ENCODE measurements at places on chromosomes 16 and 17. TPM values are rescaled to one million over a fixed set of nuclear protein-coding genes. Genes with fewer than 3 reads are reported as not detected.

PDIA2 gene
- total RNA-seq, result 5.4 TPM

ZSCAN10 gene
- not detected for total RNA-seq

DHODH gene
- total RNA-seq, result 52.0 TPM

SEPTIN12 gene
- not detected for total RNA-seq

SLC38A8 gene
- total RNA-seq, result not detected

CENPV gene
- total RNA-seq, result 16.9 TPM

DNA sequence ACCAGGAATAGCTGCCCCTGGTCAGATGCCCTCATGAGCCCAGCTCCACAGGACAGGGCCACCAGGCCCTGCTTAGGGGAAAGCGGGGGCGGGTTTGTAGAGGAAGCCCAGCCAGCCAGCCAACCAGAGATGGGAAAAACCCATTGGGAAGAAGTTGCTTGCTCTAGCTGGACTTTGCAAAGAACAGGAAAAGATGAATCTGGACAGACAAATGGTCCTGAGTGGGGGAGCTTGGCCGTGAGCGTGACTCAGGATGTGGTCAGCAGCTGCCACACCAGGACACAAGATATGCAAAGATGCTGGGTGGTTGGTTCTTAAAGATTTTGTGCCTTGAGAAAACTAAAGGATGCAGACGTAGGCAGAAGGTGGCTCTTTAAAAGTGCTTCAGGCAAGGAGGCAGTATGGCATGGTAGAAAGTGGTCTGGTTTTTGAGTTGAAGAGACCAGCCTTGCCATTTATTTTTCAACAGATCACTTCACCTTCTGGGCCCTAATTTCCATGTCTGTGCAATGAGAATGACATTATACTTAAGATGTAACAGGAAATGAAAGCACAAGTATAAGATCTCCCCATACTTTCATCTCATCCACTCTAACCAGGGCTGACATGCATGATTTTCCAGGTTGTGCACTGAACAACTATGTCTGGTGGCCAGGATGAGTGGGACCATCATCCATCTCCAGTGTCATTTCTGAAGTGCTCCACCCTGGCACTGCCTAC, 27.8 kb upstream of the HEATR6 start:
- no peaks in the 10 kb centered on the region for H3K4me1 ChIP-seq
- no peaks in the 10 kb centered on the region for H3K36me3 ChIP-seq
- H3K4me3 ChIP-seq, result no peak overlapping the region

- no peaks in the 10 kb centered on the region for H3K36me3 ChIP-seq
- H3K27me3 ChIP-seq, result no peaks in the 10 kb centered on the region
- DNase-seq, result no peak
- H3K4me3 ChIP-seq, result no peak overlapping the region
- H3K27ac ChIP-seq, result no peak overlapping the region
Measured at GRCh38 chr16:35523991-35524390, 2064.6 kb downstream of the TP53TG3F start.

DNA sequence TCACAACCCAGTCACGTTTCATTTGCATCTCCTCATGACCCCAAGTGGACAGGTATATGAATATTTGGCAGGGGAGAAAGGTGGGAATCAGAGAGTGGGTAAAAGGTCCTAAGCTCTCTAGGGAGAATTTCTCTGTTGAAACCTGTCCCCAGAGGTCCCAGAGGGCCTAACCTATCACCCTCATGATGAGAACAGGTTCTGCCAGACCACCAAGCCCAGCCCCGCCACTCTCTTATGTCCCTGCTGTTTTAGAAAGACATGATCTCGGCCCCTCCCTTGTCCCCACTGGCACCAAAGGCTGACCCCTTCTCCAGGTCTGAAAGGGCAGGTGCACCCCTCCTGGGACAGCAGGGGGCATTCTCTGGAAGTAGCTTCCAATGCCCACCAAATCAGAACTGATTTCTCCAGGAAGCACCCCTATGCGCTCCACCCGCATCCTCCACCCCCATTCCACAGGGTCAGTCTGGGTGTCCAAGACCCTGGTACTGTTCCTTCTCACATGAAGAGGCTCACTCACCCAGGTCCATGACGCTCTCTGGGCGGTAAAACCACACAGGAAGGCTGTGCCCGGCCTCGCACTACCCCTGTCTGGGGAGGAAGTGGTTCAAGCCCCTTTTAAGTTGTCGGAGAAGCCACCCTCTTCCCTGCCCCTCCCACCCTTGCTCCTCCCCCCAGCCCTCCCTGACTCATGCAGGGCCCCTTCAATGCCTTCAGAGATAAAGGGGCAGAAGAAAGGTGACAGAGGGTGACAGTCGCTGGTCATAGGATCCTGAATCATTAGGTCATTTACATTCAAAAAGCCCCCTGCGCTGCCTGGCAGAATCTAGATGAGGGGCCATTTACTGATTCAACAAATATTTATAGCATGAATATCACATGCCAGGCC, at the start of gene CCR7:
CCR7 (minus strand) TSS at position 590 of the 886 bp plus-strand sequence; CDS start at position 527, 63 bp downstream.
- no peak for DNase-seq
- peaks cover 7% of the 10 kb centered on the region for H3K4me1 ChIP-seq
- H3K27ac ChIP-seq, result no peak within 1 kb of the TSS
- no peaks in the 10 kb centered on the region for H3K27me3 ChIP-seq
- H3K4me3 ChIP-seq, result no peak within 1 kb of the TSS

- peak overlapping the region; percentile 77 for H3K4me3 ChIP-seq
- H3K4me1 ChIP-seq, result no peaks in the 10 kb centered on the region
- peak overlapping the region; percentile 93 for H3K27ac ChIP-seq
- DNase-seq, result no peak
- H3K27me3 ChIP-seq, result no peaks in the 10 kb centered on the region
Measured at GRCh38 chr16:49854188-49854795, 1.6 kb downstream of the ZNF423 start.

DNA sequence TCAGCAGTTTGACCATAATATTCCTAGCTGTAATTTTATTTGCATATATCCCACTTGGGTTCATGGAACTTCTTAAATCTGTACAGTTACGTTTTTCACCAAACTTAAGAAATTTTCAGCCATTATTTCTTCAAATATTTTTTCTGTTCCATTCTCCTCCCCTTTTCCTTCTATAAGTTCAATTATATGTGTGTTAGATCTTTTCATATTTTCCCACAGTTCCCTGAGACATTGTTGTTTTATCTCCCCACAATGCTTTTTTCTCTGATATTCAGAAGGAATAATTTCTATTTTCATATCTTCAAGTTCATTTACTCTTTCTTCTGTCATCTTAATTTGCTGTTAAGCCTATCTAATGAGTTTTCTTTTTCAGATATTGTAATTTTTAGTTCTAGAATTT, 26.1 kb downstream of the IKZF3 start:
- H3K36me3 ChIP-seq, result no peaks in the 10 kb centered on the region
- H3K4me3 ChIP-seq, result no peak overlapping the region
- no peaks in the 10 kb centered on the region for H3K4me1 ChIP-seq
- no peak overlapping the region for H3K27ac ChIP-seq

DNA sequence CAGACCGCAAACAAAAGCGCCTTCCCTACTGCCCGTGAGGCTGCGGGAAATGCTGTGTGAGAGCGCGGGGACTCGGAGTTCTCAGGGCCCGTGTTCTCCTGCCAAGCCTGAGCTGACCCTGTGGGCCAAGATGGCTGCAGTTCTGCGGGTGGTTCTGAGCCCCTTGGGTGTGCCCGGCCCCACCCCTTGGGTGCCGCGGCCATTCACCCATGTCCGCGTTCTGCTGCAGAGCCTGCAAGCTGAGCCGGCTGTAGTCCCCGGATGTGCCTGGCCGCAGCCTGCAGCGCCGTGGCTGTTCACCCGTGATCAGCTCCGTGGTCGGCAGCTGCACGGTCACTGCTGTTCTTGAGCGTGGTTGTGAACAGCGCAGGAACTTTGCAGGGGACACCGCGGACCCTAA, 20.0 kb downstream of the ACSF3 start:
- H3K4me3 ChIP-seq, result no peak overlapping the region
- no peak overlapping the region for H3K27ac ChIP-seq
- peaks cover 50% of the 10 kb centered on the region for H3K36me3 ChIP-seq
- DNase-seq, result no peak
- H3K27me3 ChIP-seq, result no peaks in the 10 kb centered on the region
- no peaks in the 10 kb centered on the region for H3K4me1 ChIP-seq

- DNase-seq, result no peak
- no peaks in the 10 kb centered on the region for H3K27me3 ChIP-seq
- H3K4me1 ChIP-seq, result no peaks in the 10 kb centered on the region
Measured at GRCh38 chr16:54164789-54165173, 121.8 kb downstream of the IRX3 start.

DNA sequence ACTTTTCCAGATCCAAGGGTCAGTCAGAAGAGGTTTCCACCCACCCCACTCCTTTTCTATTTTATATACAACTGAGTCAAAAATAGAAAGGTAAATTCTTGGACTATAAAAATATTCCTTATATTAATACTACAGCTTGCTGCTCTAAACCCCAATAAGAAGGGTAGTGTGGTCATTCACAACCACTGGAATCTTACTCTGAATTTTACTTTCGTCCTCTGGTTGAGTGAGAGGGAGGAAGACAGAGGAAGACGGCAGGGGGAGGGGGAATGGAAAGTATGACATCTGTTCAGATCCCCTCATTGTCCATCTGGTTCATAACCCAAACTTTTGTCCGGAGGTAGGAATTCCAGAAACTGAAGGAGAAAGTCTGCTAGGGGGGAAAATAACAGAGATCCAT, 67.2 kb downstream of the MAF start:
- no peak for DNase-seq
- no peak overlapping the region for H3K27ac ChIP-seq
- no peaks in the 10 kb centered on the region for H3K4me1 ChIP-seq
- no peaks in the 10 kb centered on the region for H3K27me3 ChIP-seq

DNA sequence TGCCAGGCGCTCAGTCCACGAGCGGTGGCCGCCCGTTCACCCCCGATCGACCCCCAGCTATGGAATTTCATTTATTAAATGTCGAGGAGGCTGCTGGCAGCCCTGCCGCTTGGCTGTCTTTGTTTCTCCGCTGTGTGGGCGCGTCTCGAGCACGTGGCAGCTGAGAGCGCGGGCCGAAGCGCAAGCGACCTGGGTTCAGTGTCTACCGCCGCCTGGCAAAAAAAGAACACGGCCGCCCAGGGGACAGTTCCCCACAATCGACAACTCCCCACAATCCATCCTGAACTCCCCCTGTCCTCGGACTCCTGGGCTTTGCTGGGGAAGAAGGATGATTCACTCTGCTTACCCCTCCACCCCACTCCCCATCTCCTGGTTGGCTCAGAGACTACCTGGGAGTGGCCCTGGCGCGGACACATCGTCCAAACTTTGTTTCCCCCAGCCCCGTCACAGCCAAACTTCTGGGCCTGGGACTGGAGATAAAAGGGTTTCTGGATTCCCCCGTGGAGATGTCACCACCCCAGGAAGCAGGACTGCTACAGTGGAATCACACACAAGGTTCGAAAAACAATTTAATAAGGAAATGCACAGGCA, 1.7 kb upstream of the ANKRD13B start:
- no peak for DNase-seq
- H3K27ac ChIP-seq, result peak overlapping the region; percentile 89
- H3K4me1 ChIP-seq, result no peaks in the 10 kb centered on the region
- no peaks in the 10 kb centered on the region for H3K27me3 ChIP-seq

GRCh38 chr17:48412841-48413240, 17.2 kb downstream of the SKAP1 start:
- no peak overlapping the region for H3K27ac ChIP-seq
- no peaks in the 10 kb centered on the region for H3K4me1 ChIP-seq
- DNase-seq, result no peak
- no peaks in the 10 kb centered on the region for H3K36me3 ChIP-seq
- no peak overlapping the region for H3K4me3 ChIP-seq

GRCh38 chr17:32609884-32610650, 123.3 kb downstream of the CDK5R1 start:
- no peaks in the 10 kb centered on the region for H3K36me3 ChIP-seq
- no peak overlapping the region for H3K27ac ChIP-seq
- H3K4me3 ChIP-seq, result no peak overlapping the region
- H3K27me3 ChIP-seq, result no peaks in the 10 kb centered on the region
- no peaks in the 10 kb centered on the region for H3K4me1 ChIP-seq
- DNase-seq, result no peak

DNA sequence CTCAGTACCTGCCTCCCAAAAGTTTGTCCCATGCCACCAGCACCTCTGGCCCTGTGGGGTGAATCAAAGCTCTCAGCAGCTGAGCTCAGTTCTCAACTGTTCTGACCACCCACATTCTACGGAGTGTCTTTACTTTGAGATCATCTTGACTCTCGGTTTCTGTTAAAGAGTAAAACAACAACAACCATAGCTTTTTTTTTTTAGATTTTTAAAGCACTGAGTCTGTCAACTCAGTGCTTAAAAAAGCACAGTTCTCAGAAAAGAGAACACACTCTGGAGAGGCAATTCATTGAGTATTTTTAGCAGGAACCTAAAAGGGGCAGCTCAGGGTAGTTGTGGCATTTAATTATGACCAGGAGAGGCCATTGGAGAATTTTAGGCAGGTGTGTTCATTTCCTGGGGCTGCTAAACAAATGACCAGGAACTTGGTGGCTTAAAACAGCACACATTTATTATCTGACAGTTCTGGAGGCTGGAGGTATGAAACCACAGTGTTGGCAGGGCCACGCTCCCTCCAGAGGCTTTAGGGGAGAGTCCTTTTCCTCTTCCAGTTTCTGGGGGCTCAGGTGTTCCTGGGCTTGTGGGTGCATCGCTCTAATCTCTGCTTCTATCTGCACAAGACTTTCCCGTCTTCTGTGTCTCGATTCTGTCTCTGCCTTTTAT, 6.7 kb upstream of the WFIKKN2 start:
- H3K36me3 ChIP-seq, result no peaks in the 10 kb centered on the region
- no peak overlapping the region for H3K4me3 ChIP-seq
- no peaks in the 10 kb centered on the region for H3K27me3 ChIP-seq
- DNase-seq, result no peak

- H3K27ac ChIP-seq, result peak overlapping the region; percentile 79
- no peak overlapping the region for H3K4me3 ChIP-seq
- H3K27me3 ChIP-seq, result no peaks in the 10 kb centered on the region
- H3K36me3 ChIP-seq, result no peaks in the 10 kb centered on the region
Measured at GRCh38 chr16:57062329-57062728, 30.1 kb upstream of the CPNE2 start.

GRCh38 chr17:45787044-45787443, 2.9 kb downstream of the CRHR1 start:
- H3K4me3 ChIP-seq, result no peak overlapping the region
- H3K36me3 ChIP-seq, result no peaks in the 10 kb centered on the region

- H3K27ac ChIP-seq, result peak overlapping the region; percentile 92
- peaks cover 41% of the 10 kb centered on the region for H3K36me3 ChIP-seq
- no peak for DNase-seq
- peaks cover 52% of the 10 kb centered on the region for H3K4me1 ChIP-seq
Measured at GRCh38 chr16:89561884-89562599, 1.6 kb downstream of the RPL13 start.
